Tibial nerve (tissue), 4 donors: ENCODE measurements at places on chromosomes 5 and 9.

- no peaks in the 10 kb centered on the region for H3K27me3 ChIP-seq
- no peak for DNase-seq
- H3K36me3 ChIP-seq = no peaks in the 10 kb centered on the region
- no peak overlapping the region for H3K27ac ChIP-seq
- no peak overlapping the region for H3K4me3 ChIP-seq
- peaks cover 46% of the 10 kb centered on the region for H3K4me1 ChIP-seq
Measured at GRCh38 chr5:67093279-67093678, 103.3 kb downstream of the CD180 start.

GRCh38 chr9:90523958-90524357 is 118.7 kb downstream of the DIRAS2 start:
- no peak overlapping the region for H3K27ac ChIP-seq
- no peaks in the 10 kb centered on the region for H3K27me3 ChIP-seq
- H3K4me3 ChIP-seq = no peak overlapping the region
- no peaks in the 10 kb centered on the region for H3K4me1 ChIP-seq
- DNase-seq = no peak

DNA sequence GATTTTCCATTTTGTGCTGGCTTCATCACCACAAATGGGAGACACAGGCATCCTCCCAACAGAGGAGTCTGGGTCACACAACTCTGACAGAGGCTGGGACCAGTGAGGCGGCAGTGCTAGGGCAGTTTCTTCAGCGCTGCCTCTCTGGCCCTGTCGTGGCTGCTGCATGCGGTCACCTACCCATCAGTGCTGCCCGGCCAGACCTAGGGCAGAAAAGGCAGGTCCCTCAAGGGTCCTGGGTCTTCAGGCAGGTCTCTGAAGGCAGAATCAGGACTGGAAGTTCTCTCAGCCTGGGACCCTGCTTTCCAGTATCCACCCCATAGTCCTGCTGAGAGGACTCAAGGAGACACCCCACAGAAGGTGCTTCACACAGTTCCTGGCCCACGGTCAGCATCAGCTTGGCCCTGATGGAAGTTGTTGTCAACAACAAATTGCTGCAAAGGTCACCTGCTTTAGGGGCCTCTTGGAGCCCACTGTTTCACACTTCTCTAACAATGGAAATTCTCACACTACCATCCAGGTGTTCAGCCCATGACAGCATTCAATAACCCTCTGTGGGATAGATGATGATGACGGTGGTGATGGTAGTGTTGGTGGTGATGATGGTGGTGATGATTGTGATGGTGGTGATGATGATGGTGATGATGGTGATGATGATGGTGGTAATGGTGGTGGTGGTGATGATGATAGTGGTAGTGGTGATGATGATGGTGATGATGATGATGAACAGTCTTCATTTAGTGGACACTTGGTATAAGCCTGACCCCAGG is 146.4 kb upstream of the PPP1R26 start:
- H3K27ac ChIP-seq = no peak overlapping the region
- no peak for DNase-seq
- H3K4me3 ChIP-seq = no peak overlapping the region
- no peaks in the 10 kb centered on the region for H3K36me3 ChIP-seq

DNA sequence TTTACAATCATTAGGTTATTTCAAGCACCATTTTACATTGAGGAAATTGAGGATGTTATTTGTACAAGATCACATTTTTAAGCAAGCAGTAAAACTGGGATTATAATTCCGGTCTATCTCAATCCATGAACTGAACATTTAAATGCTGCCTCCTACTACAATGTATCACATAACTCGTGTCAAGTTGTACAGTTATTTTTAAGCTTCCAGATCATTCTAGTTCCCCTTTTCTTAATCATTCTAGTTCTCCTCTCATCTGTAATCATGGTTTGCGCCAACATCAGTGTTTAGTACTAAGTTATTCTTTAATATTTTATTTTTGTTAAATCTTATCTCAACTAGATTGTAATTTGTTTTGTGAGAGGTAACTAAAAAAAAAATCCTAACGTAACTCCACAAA is 2.4 kb upstream of the UHRF2 start:
- no peaks in the 10 kb centered on the region for H3K36me3 ChIP-seq
- H3K27ac ChIP-seq = no peak overlapping the region
- no peaks in the 10 kb centered on the region for H3K27me3 ChIP-seq
- H3K4me3 ChIP-seq = no peak overlapping the region
- no peaks in the 10 kb centered on the region for H3K4me1 ChIP-seq
- DNase-seq = no peak

- no peak overlapping the region for H3K4me3 ChIP-seq
- no peaks in the 10 kb centered on the region for H3K4me1 ChIP-seq
- H3K36me3 ChIP-seq = peaks cover 74% of the 10 kb centered on the region
- H3K27me3 ChIP-seq = no peaks in the 10 kb centered on the region
- DNase-seq = no peak
- no peak overlapping the region for H3K27ac ChIP-seq
Measured at GRCh38 chr9:126420643-126421564, 94.3 kb downstream of the MVB12B start.
